Right renal cortex interstitium (tissue), 3 donors: ENCODE measurements at places on chromosomes 16 and 17.

GRCh38 chr17:42050393-42051012 lies at the start of gene C17orf113:
Gene C17orf113, minus strand, starts transcription at chr17:42050601. Its CDS starts 7,225 bp downstream, at chr17:42043376.
- DNase-seq, result no peak

DNA sequence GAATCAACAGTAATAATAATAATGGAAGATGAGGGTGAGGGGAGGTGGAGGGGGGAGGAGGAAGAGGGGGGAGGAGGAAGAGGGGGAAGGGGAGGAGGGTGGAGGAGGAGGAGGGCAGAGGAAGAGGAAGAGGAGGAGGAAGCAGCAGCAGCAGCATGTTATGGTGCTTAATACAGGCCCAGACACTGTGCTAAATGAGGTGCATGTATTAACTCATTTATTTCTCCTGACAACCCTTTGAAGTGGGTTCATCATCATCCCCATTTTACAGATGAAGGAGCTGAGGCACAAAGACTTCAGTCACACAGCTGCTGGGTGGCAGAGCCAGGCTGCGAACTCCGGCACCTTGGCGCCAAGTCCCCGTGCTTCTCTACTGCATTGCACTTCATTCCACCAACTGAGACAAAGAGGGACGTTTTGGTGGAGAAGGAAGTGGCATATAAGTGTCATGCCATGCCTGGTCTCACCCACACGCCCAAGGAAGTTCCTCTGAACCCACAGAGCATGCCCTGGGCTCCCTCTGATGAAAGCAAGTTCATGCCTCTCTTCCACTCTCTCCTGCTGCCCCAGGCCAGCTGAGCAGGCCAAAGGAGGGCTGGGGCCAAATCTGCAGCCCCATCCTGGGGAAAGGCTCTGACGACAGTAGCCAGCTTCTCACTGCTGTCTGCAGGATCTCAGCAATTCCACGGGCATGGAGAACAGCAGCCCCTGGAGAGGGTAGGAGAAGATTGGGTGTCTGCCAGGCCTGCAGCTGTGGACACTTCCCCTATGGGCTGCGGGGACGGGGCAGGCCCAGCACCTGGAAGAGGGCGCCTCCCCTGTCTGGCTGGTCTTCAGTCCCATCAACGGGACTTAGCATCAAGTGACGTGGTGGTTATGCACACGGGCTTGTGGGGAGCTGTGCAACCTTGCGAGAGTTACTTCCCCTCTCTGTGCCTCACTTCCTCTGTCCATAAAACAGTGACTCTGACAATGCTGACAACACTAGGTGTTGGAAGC lies 21.8 kb downstream of the XYLT1 start:
- DNase-seq, result no peak

DNA sequence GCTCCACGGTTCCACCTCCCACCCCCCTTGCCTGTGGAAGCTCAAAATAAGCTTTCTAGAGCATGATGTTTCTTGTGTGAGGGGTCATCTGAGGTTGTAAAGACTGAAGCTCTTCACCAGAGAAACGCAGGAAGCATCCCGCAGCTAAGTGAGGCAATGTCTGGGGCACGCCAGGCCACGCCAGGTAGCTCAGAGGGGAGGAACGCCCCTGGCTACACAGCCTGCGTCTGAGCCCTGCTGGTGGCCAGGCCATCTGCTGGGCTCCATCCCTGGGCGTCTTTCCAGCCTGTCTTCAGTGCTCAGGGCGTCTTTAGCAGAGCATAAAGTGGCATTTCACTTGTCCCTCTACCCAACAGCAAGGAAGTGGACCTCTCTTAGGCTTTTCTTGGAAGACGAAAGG lies 15.2 kb downstream of the SOCS3 start:
- no peak for DNase-seq

- DNase-seq, result no peak
Observed at GRCh38 chr17:29190039-29190438, 9.8 kb upstream of the MYO18A start.
